Upper lobe of right lung (tissue), 1 donor: ENCODE measurements at places on chromosomes 11 and 22. TPM values are rescaled to one million over a fixed set of nuclear protein-coding genes. Genes with fewer than 3 reads are reported as not detected.
A peak's percentile ranks its signal among the peaks of the same experiment; 100 is the strongest.

GRCh38 chr11:64185175-64185692, 737 bp upstream of the STIP1 start:
- H3K36me3 ChIP-seq = peaks cover 6% of the 10 kb centered on the region
- peaks cover 42% of the 10 kb centered on the region for H3K4me1 ChIP-seq
- DNase-seq = peak; percentile 95
- H3K27ac ChIP-seq = peak overlapping the region; percentile 96
- peak overlapping the region; percentile 90 for H3K4me3 ChIP-seq

DNA sequence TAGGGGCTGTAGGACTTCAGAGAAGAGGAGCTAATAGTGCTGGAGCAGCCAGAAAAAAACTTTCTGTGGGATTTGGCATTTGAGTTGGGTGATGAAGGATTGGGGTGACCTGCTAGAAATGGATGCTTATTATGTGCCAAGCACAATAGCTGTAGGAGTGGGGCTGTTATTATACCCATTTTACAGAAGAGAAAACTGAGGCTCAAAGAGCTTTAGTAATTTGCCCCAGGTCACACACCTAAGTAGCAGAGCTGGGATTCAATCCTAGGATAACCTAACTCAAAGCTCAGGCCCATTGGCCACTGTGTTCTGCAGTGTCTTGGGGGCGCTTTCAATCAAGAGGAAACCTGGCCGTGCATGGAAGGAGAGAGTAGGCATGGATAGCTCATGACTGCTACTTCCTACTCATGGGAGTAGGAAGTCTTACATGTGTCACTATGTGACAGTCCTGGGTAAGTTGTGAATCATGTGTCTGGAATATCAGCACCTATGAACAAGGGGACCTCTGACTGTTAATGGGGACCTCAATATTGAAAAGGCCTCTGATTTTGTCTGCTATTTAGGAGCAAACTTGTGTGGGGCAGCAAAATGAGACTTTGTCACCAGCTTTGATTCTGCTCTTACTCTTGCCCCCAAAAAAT, 6.1 kb upstream of the ELF5 start:
- H3K4me3 ChIP-seq = no peak overlapping the region
- no peak overlapping the region for H3K27ac ChIP-seq
- peaks cover 3% of the 10 kb centered on the region for H3K27me3 ChIP-seq
- no peaks in the 10 kb centered on the region for H3K36me3 ChIP-seq
- DNase-seq = no peak
- no peaks in the 10 kb centered on the region for H3K4me1 ChIP-seq

GRCh38 chr11:4026389-4026788, 68.2 kb upstream of the RRM1 start:
- peaks cover 17% of the 10 kb centered on the region for H3K4me1 ChIP-seq
- H3K27ac ChIP-seq = no peak overlapping the region
- no peak for DNase-seq

DNA sequence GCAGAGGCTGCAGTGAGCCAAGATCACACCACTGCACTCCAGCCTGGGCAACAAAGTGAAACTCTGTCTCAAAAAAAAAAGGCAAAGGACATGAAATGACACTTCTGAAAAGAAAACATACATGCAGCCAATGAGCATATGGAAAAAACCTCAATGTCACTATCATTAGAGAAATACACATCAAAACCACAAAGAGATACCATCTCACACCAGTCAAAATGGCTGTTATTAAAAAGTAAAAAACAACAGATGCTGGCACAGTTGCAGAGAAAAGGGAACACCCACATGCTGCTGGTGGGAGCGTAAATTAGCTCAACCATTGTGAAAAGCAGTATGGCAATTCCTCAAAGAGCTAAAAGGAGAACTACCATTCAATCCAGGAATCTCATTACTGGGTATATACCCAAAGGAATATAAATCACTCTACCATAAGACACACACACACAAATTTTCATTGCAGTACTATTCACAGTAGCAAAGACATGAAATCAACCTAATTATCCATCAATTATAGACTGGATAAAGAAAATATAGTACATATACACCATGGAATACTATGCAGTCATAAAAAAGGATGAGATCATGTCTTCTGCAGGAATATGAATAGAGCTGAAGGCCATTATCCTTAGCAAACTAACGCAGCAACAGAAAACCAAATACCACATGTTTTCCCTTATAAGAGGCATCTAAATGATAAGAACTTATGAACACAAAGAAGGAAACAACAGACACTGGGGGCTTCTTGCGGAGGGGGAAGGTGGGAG, 15.7 kb upstream of the C11orf58 start:
- DNase-seq = no peak
- H3K4me3 ChIP-seq = no peak overlapping the region
- no peak overlapping the region for H3K27ac ChIP-seq
- no peaks in the 10 kb centered on the region for H3K4me1 ChIP-seq

Gene PPP6R2
- total RNA-seq = 54.0 TPM

Gene RFPL2
- total RNA-seq = not detected
